ENCODE measurements at places on chromosomes 2 and 18.

DNA sequence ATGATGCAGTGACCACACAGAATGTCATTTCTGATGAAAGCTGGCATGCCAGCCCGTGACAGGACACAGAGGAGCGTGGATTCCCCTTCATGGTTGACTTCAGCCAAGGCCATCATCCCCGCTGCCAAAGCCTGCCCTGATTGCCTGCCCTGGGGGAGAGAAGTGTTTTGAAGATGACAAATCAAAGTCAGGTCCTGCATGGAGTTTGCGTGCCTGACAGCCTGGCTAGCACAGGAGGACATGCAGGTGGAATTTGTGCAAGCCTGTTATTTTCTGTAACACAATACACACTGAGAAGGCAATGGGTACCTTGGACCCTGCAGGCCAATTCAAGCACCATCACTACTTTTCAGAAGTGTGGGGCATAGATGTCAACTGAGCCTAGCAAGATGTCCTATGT is 5.4 kb upstream of the IL1R2 start:
- no peak for DNase-seq

- no peak for DNase-seq
Observed at GRCh38 chr2:111638274-111638877, 245.6 kb downstream of the ANAPC1 start.

DNA sequence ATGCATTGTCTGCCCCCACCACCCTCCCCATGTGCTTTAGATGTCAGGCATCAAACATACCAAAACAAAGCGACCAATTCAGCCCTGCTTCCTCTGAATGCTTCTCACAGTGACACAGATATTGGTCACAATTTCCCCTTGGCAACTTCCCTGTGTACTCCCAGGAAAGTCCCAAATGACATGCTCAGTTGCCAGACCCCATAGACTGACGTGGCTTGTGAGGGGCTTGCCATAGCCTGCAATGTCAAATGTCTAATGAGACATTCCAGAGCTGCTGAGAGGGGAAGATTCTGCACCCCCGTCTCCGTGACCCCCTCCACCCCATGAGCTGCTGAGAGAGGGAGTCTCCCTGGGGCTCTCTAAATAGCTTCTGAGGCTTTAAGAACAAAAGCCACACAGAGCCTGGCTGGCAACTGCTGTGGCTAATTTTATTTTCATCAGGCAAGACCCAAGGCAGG is 47.3 kb downstream of the RFTN2 start:
- DNase-seq = no peak

DNA sequence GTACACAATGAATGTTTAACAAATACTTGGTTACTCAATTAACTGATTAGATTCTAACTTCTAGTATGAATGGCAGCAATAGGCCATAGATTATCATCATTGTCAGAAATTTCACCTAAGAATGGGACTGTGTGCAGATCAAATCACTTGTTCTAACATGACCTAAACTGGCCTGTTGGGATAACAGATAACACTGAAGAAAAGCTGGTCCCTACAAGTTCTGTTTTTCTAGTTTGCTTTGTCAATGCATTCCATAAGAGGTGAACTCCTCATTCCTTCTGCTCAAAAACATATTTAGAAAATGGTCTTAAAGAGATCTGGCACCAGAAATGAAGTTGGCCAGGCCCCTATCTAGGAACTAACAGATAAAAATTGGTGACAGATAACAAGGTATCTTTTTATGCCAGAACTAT is 175.4 kb downstream of the THADA start:
- DNase-seq = no peak

GRCh38 chr2:55093381-55093780 is 43.1 kb upstream of the RTN4 start:
- DNase-seq = no peak

GRCh38 chr2:54526226-54526879 is 70.2 kb downstream of the SPTBN1 start:
- DNase-seq = no peak

DNA sequence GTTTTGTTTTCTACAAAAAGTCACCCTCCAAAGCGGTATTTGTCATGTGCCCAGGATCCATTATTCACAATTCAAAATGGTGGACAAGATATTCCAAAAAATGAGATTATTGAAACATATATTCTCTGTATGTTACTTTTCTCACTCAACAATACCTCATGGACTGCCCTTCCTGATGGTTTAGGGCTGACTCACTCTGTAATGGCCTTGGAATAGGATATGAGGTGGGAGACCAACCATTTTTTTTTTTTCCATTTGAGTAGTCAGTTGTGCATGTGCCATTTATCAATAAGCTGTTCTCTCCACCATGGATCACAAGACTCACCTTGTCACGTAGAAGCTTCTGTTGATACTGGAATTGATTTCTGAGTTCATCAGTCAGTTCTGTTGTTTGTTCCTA is 64.5 kb downstream of the LYPD6 start:
- DNase-seq = no peak
